ENCODE measurements at places on chromosomes 5 and 9.

DNA sequence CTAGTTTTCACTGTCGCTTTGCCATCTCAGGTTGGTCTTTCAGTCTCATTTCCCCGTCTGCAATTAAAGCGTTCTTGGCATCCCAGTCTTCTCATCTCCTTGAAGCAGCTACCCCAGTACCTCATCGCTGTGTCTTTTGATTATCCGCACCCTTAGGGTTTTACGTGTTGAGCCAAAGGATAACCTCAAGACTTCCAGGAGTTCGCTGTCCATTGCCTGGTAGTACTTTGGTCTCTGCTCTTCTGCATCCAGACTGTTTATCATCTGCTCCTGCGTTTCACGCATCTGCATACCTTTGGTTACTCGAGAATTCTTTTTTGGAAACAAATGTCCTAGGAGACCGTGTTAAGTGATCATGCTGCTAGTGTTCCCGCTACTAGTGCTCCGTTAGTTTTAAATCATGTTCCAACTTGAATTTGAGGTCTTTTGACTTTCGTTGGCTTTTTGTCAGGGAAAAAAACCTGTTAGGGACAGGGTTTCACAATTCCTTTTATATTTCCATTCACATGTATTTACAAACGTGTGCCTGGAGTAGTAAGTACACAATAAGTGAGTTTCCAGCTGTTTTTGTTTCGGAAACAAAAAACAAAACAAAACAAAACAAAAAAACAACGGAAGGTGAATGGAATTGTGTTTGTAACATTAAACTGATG lies 888 bp downstream of the RABGAP1 start:
- DNase-seq, result no peak

DNA sequence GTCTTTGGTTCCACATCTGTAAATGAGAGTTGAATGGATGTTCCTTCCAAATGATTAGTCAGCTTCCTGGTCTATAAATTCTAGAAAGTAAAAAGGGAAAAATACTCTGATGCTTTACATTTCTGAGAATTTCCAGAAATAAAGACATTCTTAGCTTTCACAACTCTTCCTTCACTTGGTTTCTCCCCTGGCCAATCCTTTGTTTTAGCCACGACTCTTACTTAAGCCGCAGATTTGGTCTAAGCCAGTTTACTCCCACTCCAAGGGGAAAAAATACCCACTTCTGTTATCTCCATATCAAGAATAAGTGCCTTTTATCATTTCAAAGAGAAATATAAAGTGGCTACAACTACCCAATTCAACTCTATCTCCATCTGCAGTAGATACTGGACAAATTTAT lies 29.7 kb downstream of the PWWP2A start:
- no peak for DNase-seq

- DNase-seq, result no peak
Observed at GRCh38 chr5:176481711-176482110, 33.5 kb downstream of the FAF2 start.

DNA sequence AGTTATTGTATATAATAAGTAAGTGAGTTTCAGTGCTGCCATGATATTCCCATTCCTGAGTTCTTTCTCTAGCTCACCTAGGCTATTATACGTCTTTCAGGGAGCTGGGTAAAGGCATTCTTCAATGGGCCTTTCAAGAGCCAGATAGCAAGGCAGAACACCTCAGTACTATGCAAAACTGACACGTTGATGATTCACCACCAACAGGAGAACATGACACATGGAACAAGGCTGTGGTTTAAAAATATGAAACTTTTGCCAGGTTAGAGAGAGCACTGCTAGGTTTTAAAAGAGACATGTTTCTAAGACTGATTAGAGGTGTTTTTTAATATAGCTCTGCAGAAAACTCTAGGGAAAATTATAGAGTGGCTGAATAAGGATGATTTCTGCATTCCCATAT lies 95.9 kb downstream of the UGCG start:
- no peak for DNase-seq

- no peak for DNase-seq
Observed at GRCh38 chr5:153517241-153517611, 26.8 kb downstream of the GRIA1 start.

DNA sequence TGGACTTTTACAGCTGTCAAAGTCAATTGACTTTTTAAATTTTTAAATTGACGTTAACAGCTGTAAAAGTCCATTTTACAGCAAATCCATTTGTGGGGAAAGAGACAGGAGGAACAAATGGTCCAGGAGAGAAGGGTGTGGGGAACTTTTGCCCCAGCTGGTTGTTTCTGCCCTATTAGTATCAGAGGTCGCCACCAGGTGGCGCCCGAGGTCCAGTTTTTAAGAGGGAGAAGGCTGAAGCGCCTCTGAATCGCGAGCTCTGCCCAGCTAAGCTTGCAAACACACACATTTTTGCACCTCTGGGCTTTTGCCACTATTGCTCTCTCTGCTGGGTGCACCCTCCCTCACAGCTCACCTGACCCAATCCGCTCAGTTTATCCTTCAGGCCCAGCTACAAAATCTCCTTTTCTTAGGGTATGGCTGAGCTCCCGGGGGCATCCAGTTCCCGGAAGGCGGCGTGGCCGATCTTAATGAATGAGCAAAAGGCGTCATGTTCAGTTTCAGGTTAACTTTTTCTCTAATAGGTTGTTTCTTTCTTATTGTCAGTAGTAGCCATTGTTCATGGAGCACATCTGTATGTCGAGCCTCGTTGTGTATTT lies 6.3 kb upstream of the TTLL11 start:
- no peak for DNase-seq

Data from DMS 273 treated with DMSO at 0.1 percent for 48 hours (cell line).